ENCODE measurements at places on chromosomes 11 and 22. TPM values are rescaled to one million over a fixed set of nuclear protein-coding genes. Genes with fewer than 3 reads are reported as not detected.

DNA sequence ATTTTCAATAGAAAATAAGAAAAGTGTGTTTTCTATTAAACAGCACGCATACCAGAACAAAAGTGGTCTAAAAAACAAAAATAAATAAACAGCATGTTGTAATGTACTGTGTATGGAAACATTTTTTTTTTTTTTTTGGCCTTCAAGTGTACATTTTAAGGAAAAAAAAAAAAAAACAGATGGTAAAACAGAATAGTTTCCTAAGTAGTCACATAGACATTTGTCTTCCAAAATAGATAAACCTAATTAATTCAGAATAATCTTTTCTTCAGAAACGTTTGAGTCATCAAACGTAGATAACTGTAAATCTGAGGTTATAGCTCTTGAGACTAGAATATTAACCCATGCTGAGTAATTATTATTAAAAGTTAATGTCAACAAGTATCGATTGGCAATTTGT is 396 bp upstream of the CFAP300 start:
- peak; percentile 2 for DNase-seq

GRCh38 chr11:129998107-129998506 is 4.5 kb downstream of the PRDM10 start:
- DNase-seq: no peak

DNA sequence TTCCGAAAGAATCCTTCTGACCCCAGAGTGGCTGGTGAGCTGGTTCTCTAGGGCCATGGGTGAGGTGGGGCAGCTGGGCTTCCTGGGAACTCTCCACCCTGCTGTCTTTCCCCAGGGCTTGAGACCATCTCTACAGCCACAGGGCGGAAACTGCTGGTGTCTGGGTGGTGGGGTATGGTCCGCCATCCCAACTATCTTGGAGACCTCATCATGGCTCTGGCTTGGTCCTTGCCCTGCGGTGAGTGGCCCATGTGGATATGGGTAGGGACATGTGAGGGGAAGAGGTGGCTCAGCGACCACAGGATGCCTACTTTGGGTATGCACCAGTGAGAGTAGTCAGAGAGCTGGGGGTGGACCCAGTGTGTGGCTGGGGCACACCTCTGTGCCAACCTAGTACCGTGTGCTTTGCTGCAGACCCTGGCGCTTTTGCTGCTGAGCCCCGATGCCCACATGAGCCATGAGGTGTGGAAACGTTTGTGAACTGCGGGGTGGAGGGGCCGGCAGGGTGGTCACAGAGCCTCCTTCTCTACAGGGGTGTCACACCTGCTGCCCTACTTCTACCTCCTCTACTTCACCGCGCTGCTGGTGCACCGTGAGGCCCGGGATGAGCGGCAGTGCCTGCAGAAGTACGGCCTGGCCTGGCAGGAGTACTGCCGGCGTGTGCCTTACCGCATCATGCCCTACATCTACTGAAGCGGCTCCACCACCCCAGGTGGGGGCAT is 2.0 kb downstream of the ZNHIT2 start:
- DNase-seq: no peak

DNA sequence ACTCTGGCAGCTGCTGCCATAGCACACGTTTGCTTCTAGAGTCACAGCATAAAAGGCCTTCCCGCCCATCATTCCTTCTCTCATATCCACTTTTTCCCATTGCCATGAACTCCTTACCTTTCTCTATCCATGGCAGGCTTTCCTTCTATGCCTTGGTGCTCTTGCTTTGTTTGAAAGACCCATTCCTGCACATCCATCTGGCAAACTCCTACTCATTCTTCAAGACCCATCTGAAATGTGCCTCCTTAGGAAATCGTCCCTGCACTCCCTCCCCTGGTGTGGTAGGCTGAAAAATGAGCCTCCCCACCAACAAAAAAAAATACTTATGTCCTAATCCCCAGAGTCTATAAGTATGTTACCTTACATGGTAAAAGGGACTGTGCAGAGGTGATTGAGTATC is 100.3 kb downstream of the TENM4 start:
- DNase-seq: no peak

GRCh38 chr11:47869544-47870393 is 21.6 kb upstream of the NUP160 start:
- DNase-seq: peak; percentile 31

- DNase-seq: no peak
Measured at GRCh38 chr22:37502342-37503182, 16.4 kb upstream of the MFNG start.

GRCh38 chr22:17305076-17305475 is 64.2 kb upstream of the CECR2 start:
- no peak for DNase-seq

DNA sequence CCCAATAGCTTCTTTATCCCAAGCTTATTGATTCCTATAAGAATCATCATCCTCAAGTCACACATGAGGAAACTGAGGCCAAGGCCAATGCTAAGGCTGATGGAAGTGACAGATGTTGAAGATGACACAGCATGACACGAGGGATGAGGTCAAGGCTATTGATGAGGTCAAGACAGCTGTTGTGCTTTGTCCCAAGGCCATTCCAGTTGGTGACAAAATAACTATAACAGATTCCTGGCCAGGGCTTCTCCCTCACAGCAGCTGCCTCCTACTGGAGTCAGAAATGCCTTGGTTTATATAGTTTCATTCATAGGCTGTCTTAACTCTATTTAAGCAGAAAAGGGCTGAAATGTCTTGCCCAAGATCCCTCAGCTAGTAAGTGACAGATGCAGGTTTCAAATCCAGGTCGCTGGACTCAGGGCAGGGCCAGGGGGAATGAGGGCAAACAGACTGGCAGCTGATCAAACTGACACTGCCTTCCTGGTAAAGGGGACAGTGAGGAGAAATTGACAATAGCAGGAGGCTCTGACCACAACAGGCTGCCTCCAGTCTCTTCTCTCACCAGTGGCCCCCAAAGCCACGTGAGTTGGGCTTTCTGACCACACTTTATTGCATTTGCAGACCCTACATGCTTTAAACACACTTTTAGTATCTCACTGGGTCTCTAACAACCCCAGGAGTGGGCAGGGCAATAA is 16.5 kb downstream of the MIF start:
- DNase-seq: no peak

DNA sequence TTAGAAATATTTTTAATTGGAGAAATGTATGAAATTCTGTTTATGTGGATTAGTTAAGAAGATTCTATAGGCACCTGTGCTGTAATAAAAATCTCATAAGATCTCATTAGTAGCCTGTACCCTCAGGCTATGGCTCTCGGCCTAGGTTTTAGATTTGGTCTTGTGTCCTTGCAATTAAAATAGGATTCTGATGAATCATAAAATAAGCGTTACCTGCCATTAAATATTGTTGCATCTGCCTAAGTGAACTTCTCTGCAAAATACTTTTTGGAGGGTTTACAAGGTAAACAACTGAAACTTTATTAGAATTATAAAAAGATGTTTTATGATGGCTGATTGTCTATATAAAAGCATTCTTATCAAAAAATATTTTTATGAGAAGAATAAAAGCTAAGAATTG is 804.1 kb upstream of the ANO3 start:
- no peak for DNase-seq

HOATZ gene
- not detected for total RNA-seq

DNA sequence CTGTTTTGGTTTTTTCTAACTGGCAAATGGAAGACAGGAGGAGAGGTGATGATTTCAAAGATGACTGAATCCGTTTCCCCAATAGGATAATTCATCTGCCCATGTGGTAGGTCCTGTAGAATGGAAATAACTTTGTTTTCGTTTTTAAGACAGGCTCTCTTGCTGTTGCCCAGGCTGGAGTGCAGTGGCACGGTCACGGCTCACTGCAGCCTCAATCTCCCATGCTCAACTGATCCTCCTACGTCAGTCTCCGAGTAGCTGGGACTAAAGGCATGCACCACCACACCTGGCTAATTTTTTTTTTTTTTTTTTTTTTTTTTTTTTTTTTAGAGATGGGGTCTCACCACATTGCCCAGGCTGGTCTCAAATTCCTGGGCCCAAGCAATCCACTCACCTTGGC is 77.4 kb upstream of the BIRC3 start:
- DNase-seq: no peak
